ENCODE measurements at places on chromosomes 2 and 18. TPM values are rescaled to one million over a fixed set of nuclear protein-coding genes. Genes with fewer than 3 reads are reported as not detected.

Gene UGT1A5
- polyA plus RNA-seq = not detected

Gene IKZF2
- 9.0 TPM for polyA plus RNA-seq

Gene L3MBTL4
- 5.3 TPM for polyA plus RNA-seq

Gene CDH7
- polyA plus RNA-seq = 18.1 TPM

Gene KCNK3
- 1.9 TPM for polyA plus RNA-seq

Gene EIF5B
- polyA plus RNA-seq = 71.1 TPM

Gene POTEF
- not detected for polyA plus RNA-seq

Gene DSG1
- polyA plus RNA-seq = 0.04 TPM

Gene TWIST2
- 4.2 TPM for polyA plus RNA-seq

Gene COMMD1
- 73.6 TPM for polyA plus RNA-seq

Gene GBX2
- 0.29 TPM for polyA plus RNA-seq

Gene ONECUT2
- polyA plus RNA-seq = 0.08 TPM

Gene FMNL2
- 108 TPM for polyA plus RNA-seq

Gene ACADL
- polyA plus RNA-seq = 19.1 TPM

Gene SERPINB4
- not detected for polyA plus RNA-seq

Gene HOXD13
- 0.22 TPM for polyA plus RNA-seq

Gene HOXD10
- polyA plus RNA-seq = 178 TPM

Gene SH2D6
- polyA plus RNA-seq = 0.24 TPM

Gene PJVK
- 10.6 TPM for polyA plus RNA-seq

Gene RNF152
- polyA plus RNA-seq = 8.0 TPM

Gene SCN2A
- polyA plus RNA-seq = 2.0 TPM

Gene OR6B2
- not detected for polyA plus RNA-seq

Gene CIB4
- polyA plus RNA-seq = 0.42 TPM

Gene NEURL3
- 4.8 TPM for polyA plus RNA-seq

Gene SIGLEC15
- 0.66 TPM for polyA plus RNA-seq

Gene CCDC178
- polyA plus RNA-seq = 2.4 TPM

Gene REG3G
- polyA plus RNA-seq = not detected

Gene GREB1
- 15.3 TPM for polyA plus RNA-seq

Gene SPAG16
- 69.9 TPM for polyA plus RNA-seq

Gene CYBRD1
- 53.2 TPM for polyA plus RNA-seq

Gene AP1S3
- polyA plus RNA-seq = 10.5 TPM

Gene ABCB6
- 32.4 TPM for polyA plus RNA-seq

Gene LOXHD1
- polyA plus RNA-seq = 0.37 TPM

Gene SNTG2
- 2.0 TPM for polyA plus RNA-seq

Gene MCEE
- polyA plus RNA-seq = 22.9 TPM

Gene SERPINB11
- not detected for polyA plus RNA-seq

Gene RNF125
- 3.0 TPM for polyA plus RNA-seq

Gene ZNF638
- polyA plus RNA-seq = 205 TPM

Gene MALL
- 15.8 TPM for polyA plus RNA-seq

Gene SH3BP4
- 44.0 TPM for polyA plus RNA-seq

Gene CRIM1
- polyA plus RNA-seq = 115 TPM

Gene IL37
- not detected for polyA plus RNA-seq

Gene PCARE
- polyA plus RNA-seq = 0.46 TPM

Gene LIMS3
- 3.7 TPM for polyA plus RNA-seq

Gene TFPI
- polyA plus RNA-seq = 53.9 TPM

Gene ATAD2B
- polyA plus RNA-seq = 20.0 TPM

Gene IGFBP5
- 416 TPM for polyA plus RNA-seq

Gene SLC30A3
- 5.1 TPM for polyA plus RNA-seq

Gene CLEC4F
- polyA plus RNA-seq = 0.10 TPM

Data from right renal pelvis (tissue), 4 donors.